ENCODE measurements at places on chromosomes 6 and 20.

GRCh38 chr20:57711311-57711712, 1.5 kb upstream of the PMEPA1 start:
- DNase-seq = no peak

DNA sequence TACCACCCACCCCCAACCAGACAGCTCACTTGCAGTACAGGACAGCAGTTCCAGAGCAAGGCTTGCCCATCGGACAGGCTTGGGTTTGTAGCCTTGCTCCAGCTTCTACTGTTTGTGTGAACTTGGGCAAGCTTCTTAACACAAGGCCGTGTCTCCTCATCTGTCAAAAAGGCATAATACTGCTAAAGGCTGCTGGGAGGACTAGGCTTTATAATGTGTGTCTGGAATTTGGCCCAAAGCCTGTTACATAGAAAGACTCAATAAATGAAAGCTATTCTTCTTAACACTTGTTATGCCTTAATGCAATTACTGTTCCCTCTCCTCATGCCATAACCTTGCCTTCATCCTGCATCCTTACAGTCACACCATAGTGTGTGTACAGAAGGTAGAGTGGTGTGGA, 43.4 kb downstream of the LYRM4 start:
- no peak for DNase-seq

- no peak for DNase-seq
Observed at GRCh38 chr6:35626401-35626800, 62.3 kb downstream of the FKBP5 start.

- DNase-seq = no peak
Observed at GRCh38 chr6:108921547-108922361, 73.5 kb downstream of the ARMC2 start.

DNA sequence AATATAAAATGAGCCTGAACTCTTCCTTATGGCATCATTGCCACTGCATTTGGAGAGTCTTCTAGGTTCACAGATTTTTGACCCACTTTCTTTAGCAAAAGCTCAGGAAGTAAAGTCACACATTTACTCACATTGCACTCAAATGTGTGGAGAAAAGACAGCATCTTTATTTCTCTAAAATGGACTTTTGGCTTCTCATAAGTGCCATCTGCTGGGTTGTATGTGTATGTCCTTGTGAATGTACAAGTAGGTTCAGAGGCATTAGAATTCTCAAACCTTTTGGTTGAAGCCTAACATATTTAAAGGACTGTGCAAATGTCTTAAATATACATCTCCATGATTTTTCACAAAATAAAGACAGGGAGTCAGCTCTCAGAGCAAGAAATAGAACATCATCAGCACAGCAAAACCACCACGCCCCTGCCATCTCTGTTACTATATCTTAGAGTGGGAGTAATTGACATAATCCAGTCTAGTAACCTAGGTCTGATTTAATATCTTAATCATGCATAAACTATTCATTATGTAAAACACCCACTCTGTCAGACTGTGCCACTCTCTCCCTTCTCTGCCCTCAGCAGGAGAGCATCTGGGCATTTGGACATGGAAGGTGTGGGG, 42.2 kb upstream of the SPTLC3 start:
- no peak for DNase-seq

GRCh38 chr6:84411060-84411629, 183.7 kb upstream of the CEP162 start:
- DNase-seq = peak; percentile 48

DNA sequence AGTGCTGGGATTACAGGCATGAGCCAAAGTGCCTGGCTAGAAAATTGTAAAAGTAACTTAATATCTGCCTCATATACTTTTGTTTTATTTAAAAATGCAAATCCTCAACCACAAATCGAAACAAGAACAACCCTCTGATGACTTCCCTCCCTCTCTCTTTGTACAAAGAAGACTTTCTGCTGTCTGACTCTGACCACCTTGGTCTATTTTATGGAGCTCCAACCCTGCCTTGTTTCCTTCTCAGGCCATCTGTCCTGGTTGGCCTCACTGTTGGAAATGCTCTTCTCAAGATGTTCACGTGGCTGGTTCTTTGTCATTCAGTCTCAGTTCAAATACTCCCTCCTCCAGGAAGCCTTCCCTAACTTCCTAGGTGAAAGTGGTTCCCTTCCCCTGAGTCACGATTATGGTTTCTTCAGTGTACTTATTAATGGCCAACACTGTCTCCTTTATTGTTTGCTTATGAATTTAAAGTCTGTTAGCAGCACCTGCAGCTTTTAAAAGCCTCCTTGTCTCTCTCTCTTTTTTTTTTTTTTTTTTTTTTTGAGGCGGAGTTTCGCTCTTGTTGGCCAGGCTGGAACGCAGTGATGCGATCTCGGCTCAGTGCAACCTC, 151.5 kb upstream of the SALL4 start:
- no peak for DNase-seq

DNA sequence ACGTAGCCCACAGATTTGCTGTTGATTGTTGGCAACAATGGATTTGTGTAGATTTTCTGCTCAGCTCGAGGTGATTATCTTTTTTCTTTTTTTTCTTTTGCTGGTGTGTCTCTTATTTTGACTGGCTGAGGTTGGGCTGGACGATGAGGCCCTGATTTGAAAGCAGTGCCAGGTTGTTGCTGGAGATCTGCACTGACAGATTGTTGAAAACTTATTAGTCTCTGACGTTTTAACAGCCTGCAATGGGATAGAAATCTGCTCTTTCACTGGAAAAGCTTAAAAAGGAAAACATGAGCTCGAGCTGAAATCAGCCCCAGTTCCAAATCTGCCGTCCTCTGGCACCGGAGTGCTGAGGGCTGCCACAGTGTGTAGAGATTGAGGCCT, 87.7 kb downstream of the PDE7B start:
- DNase-seq = no peak

GRCh38 chr20:2451939-2452732, 18.5 kb downstream of the SNRPB start:
- DNase-seq = no peak

GRCh38 chr6:2962004-2962403, 9.4 kb downstream of the SERPINB6 start:
- DNase-seq = no peak
